ENCODE measurements at places on chromosomes 7 and 10.

DNA sequence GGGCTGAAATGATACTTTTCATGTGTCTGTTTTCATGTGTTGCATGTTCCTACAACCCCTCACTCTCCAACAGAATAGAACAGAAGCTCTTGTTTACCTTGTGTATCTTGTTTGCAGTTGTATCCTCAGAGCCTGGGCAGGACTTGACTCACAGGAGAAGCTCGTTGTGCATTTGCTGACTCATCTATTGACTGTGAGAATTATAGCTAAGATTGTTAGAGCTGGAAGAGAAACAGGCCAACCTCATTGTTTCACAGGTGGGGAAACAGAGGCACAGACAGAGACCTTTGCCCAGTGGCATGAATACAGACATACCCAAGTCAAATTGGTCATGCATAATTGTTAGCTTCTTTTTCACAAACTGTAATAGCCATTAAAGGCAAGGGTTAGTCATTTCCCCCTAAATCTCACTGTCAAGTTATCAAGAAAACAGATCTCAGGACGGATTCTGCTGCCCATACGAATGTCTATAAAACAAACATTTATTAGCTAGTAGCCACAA lies 4.6 kb upstream of the TSPAN15 start:
- DNase-seq: peak; percentile 26

- DNase-seq: no peak
Observed at GRCh38 chr10:35423505-35424306, 87.4 kb downstream of the CCNY start.

GRCh38 chr10:15035385-15036301 lies 8.1 kb upstream of the OLAH start:
- peak; percentile 37 for DNase-seq

- DNase-seq: no peak
Observed at GRCh38 chr7:120014925-120015465, 258.0 kb upstream of the KCND2 start.

DNA sequence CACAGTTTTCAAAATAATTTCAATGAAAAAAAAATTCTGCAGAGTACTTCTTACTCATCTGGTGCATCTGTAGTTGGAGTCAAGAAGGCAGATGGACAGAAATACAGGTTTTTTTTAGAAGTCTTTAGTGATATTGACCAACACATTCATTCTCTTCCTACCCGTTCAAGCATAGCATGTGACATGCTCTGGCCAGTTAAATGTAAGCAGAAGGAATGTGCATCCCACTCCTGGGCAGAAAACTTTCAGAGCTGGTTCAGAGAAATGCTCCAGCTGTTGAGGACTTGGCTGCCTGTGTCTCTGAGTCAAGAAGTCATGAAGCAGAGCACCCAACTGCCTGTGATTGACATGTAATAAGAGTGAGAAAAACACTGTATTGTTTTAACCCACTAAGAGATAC lies 665.3 kb upstream of the IGFBP3 start:
- DNase-seq: no peak

DNA sequence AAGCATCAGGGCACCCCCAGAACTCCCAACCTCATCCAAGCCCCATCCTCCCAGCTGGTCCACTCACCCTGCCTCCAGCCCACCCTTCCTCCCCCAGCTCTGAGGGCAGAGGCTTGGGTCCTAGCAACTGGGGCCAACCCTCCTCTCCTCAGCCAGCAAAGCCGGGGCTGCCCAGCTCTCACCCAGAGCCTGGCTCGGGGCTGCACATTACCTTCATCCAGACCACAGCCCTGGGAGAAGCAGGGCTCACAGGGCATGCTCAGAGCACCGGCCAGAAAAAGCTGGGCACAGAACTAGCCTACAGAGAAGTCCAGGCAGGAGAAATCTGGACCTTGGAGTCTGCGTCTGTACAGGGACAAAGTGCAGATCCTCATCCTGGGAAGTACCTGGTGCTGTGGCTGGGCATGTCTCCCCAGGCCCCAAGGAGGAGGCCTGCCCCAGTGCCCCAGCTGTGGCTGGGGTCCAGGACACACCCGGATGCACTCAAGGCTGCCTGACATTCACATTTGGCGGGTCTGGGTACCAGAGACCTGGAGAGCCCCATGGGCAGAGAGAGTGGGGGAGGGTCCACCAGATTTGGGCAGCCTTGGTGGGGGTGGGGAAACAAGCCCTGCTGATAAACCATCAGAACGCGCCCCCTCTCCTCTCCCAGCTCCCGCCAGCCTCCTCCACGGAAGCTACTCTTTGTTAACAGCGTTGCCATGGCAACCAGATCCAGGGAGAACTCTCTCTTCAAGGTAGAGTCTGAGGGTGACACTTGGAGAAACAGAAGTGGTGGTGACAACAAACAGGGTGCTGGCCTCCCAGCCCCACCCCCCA lies 5.1 kb downstream of the RASGEF1A start:
- no peak for DNase-seq

GRCh38 chr7:39248041-39248691 lies 270.5 kb downstream of the POU6F2 start:
- DNase-seq: no peak

GRCh38 chr10:73032536-73032935 lies 64.1 kb downstream of the P4HA1 start:
- DNase-seq: no peak

DNA sequence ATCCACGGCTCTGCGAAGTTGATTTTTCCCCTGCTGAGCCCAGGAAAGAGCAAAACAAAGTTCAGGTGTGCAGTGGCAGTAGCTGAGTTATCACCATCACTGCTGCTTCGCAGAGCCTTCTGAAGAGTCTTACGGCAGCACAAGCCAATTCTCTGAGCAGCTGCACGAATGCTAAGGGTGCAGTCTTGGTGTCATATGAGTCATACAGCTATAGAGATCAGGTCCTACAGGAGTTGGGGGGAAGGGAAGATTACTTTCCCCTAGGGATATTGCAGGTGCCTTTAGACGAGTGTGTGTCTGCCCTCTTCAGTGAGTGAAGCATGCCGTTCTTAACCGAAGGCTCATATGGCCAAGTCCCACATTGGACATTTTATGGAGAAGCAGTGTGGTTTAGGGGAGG lies 227.8 kb downstream of the CELF2 start:
- no peak for DNase-seq

DNA sequence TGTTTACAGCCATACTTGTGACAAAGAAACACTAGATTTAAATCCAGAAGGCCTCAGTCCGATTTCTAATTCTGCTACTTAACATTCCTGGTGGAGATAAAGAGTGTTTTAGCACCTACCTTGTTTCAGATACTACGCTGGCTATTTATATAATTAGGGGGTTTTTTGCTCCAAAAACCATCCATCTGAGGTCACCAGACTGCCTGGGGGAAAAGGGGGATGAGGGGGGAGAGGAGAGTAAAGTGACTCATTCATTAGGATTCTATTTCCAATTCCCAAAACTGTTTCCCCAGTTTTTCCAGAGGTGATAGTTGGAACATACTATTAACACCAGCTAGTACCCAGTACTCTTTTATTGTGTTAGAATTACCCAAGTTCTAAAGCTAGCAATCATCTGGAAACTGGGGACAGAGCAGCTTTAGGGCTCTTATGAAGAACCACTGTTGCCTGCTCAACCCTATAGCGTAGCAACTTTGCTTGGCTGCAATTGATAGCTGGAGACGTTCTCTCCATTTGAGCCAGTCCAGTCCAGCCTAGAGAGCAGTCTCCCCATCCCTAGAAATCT lies 6.6 kb downstream of the GCC1 start:
- no peak for DNase-seq

- peak; percentile 75 for DNase-seq
Observed at GRCh38 chr10:43888586-43888985, 239.9 kb upstream of the ZNF32 start.

DNA sequence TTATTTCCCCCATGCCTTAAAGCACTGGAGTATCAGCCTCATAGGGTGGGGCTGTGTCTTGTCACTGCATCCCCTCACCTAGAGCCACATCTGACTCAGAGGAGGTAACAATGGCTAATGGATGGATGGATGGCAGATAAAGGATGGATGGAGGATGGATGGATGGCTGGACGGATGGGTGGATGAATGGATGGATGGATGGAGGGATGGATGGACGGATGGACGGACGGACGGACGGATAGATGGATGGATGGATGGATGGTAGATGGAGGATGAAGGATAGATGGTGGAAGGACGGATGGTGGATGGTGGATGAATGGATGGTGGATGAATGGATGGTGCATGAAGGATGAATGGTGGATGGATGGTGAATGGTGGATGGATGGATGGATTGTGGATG lies 77.2 kb downstream of the PDGFA start:
- no peak for DNase-seq

DNA sequence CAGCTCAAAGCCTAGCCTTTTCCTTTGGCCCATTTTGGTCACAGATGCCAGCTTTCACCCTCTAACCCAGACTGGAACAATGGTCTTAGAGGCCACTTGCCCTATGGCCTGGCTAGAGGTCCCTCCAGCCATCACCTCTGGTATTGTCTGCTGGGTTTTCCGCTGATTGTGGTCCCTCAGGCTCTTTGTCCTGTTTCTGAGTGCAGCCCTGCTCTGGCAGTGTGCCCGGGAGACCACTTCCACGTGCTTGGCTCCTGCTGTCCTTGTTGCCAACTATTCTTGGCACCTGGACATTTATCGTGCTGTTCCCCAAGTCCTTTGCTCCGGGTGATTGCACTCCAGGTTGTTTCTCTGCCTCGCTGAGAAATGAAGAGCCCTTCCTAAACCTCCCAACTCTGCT lies 53.3 kb upstream of the FAM180A start:
- no peak for DNase-seq

GRCh38 chr7:15916681-15917380 lies 230.3 kb upstream of the MEOX2 start:
- no peak for DNase-seq

- no peak for DNase-seq
Observed at GRCh38 chr7:132805766-132806165, 229.5 kb upstream of the PLXNA4 start.

- DNase-seq: no peak
Observed at GRCh38 chr7:106747804-106748203, 86.8 kb upstream of the CCDC71L start.

- DNase-seq: no peak
Observed at GRCh38 chr7:116210345-116211005, at the start of gene TES. Gene TES, plus strand, starts transcription at chr7:116210539. Its CDS starts 169 bp downstream, at chr7:116210708.

- DNase-seq: no peak
Observed at GRCh38 chr7:153627323-153627722, 424.9 kb upstream of the DPP6 start.

DNA sequence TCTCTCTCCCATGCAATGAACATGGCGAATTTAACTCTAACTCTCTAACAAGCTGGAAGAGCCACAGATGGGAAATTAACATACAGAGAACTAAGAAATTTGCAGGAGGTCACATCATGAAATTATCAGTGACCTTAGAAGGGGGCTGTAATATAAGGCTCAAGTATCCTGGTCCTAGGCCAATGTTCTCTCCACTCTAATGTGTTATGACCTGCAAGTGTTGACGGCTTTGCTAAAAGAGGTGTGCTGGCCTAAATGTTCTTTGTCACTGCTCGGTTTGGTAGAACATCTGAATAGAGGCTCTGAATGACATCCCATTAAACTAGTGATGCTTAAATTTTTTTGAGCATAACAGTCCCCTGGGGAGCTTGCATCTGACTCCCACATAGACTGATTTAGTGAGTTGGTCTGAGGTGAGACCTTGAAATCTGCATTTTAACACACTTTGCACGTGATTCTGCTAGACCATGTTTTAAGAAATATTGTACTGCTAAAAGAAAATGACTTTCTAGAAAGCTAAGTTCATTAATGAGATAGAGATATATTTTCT lies 129.3 kb downstream of the GFRA1 start:
- no peak for DNase-seq

DNA sequence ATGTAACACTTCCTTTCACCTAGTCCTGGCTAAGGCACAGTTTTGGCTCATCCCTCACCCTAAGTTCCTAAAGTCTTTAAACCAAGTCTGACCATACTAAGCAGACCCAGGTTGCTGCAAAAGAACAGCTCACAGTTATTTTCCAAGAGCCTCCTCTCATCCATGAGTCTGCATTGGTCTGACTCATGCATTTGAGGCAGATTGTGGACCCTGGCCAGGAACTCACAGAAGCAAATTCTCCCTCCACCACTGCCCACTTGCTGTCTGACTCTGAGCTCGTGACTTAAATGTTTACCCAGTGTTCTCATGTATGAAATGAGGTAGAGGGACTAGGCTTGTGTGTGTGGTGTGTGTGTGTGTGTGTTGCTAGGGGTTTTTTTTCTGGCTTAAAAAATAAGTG lies 1272.8 kb downstream of the TYW1 start:
- peak; percentile 74 for DNase-seq

GRCh38 chr10:13376746-13377145 lies 28.7 kb upstream of the SEPHS1 start:
- no peak for DNase-seq

DNA sequence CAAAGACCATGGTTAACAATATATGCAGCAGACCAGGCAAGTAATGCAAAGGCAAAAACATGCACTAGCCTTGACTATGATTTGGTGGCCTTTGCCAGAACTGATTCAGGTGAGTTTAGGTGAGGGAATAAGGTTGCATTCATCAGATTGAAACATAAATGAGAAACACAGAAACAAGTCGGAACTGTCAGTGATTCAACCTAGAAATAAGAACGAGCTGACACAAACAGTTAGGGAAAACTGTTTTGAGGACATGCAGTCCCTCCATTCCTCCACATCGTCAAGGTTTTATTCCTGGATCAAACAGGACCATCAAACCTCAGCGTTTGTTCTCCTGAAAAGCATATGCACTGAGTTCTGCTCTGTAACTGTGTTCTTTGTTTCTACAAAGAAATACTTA lies 1.8 kb downstream of the ZNF248 start:
- DNase-seq: no peak

- DNase-seq: no peak
Observed at GRCh38 chr7:49635800-49636199, 137.6 kb upstream of the VWC2 start.

DNA sequence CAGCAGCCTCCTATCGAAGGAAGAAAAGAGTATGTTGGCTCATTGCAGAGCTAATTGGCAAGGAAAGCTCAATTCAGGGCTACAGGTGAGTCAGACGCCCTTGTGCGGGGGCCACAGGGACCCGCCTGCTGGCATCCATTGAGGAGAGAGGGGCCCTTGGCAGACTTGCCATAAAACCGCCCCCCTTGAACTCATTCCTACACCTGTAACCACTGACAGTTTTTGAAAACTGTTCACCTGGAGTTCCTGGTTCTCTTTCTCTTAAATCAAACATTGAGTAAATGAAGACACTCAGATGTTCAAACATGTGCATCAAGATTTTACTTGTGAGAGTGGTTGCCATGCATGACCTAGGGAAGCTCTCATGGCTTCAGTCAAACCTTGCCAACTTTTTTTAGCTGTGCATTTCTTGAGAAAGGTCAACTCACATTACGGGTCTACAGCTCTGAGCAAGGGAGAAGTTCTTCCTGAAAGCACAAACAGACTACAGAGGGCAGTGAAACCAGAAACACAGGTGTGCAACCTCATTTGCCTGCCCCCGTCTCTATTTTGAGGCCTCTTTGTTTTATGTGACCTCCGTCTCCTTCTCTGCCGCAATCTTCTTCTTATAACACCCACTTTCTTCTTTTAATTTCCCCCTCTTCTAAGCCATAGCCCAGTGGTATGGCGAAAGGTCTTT lies 87.8 kb downstream of the TBXAS1 start:
- DNase-seq: no peak

GRCh38 chr10:51318399-51319172 lies 244.3 kb downstream of the PRKG1 start:
- DNase-seq: no peak

GRCh38 chr10:80356989-80357850 lies 639 bp downstream of the DYDC2 start:
- no peak for DNase-seq

Data from AG04449 (cell line).